ENCODE measurements at places on chromosomes 1 and 21. TPM values are rescaled to one million over a fixed set of nuclear protein-coding genes. Genes with fewer than 3 reads are reported as not detected.

Gene LAMC2
- 0.05 TPM for total RNA-seq

DNA sequence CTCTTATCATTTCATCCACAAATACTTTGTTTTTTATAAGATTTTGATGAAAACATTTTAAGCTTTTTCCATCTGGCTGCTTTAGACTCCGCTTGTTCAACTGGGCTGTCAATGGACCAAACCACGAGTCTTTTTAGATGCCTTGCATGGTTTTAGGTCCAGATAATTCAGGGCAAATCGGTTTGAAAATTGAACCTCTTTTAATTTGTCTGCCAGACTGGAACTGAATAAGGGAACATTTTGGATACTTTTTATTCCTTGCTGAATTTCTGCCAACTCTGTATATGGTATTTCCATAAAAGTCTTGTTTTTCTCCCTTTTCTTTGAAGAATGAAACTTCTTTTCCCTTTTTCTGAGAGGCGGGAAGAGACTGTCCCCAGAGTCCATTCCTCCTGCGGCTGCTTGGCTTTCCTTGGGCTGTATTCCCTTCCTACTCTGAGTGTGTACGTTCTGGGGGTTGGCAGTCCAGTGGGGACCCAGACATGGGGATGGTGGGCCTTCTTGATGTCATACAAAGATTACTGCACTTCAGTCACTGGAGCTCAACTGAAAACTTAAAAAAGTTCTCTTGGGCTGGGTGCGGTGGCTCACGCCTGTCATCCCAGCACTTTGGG lies 46.5 kb upstream of the CNN3 start:
- DNase-seq, result no peak

DNA sequence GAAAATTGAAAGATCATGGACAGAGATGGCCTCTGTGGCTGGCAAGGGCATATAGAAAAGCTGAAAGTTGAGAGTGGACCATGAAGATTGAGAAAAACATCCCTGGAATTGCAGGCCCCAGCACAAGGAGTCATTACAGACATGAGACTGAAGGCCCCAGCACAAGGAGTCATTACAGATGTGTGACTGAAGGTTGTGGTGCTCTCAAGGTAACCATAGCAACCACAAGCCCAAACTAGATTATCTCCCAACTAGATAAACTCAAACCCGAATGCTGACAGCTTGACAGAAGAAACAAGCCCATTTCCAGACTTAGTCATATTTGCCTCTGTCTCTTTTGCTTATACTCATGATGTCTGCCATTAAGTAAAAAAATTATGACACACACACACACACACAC lies 1252.1 kb upstream of the ADGRL4 start:
- no peak for DNase-seq

Gene ADAMTSL4
- total RNA-seq, result 0.15 TPM

GRCh38 chr21:46455575-46456385 lies 2.9 kb upstream of the DIP2A start:
- no peak for DNase-seq

DNA sequence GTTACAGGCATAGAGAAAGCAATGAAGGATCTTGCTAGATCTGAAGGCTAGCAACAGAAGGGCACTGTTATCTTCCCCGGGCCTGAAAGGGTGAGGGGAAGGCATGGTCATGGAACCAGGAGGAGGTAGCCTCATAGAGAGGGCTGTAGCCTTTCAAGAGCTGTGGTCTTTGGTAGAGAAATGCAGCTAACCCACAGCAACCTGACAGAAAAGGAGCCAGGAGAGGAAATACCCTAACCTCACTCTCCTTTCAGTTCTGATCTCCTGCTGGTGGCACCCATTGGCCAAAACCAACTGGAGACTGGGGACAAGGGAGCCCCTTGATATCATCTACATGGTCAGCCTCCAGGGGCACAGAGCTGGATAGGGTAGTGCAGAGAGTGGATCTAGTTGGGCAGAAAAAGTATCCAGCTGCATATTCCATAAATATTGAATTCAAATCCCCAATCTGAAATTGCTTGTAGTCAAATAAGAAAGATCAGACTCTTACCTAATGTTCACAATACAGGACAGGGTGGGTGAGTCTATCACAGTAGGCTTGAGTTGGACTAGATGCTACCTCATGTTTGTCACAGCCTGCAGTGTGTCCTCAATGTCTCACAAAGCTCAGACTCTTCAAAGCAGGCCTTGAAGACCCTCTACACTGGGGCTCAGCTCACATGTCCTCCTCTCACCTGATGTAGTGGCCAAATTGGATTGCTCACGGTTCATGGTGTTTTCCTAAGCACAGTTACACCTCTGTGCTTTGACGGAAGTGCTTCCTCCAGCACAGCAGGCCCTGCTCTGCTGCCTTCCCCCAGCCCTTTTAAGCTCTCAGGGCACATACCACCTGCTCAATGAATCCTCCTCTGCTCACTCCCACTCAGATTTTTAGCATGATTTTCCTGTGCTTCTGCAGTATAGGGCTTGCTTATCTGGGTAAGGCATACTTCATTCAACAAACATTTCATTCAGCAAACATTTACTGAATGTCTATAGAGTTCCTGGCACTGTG lies 74.1 kb upstream of the JUN start:
- DNase-seq, result peak; percentile 43

- DNase-seq, result no peak
Observed at GRCh38 chr1:101476541-101476940, 239.7 kb downstream of the S1PR1 start.

DNA sequence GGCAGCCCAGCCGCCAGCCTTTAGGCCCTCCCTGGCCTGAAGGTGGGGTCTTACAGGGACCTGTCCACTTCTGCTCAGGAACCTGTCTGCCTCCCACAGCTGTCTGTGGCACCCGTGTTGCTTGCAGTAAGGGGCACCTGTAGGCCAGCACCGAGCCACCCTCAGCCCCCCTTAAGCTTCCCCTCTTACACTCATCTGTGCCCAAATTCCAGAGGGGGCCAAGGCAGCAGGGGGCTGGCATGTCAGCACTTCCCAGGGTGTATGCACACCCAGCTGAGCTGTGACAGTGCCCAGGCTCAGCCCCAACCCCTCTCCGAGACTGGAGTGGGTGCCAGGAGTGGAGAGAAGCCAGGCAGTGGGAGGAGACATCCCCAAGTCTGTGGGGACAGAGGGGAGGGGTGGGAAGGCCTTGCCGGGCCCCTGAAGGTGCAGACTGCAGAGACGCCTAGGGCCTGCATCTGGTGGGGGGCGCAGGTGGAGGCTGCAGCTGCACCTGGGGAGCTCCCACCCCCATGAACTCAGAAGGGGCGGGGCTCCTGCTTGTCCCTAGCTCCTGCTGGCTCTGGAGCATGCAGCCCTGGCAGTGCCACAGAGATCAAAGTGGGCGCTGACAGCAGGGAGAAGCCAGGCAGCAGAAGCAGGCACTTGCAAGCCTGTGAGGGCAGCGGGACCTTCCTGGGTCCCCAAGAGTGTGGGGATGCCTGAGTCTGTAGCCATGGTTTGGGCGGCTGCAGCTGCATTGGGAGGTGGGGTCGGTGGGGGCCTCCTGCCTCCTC lies 5.4 kb upstream of the SLC2A7 start:
- no peak for DNase-seq

GRCh38 chr1:20508411-20508771 lies 440 bp upstream of the MUL1 start:
- DNase-seq, result no peak

- DNase-seq, result no peak
Observed at GRCh38 chr1:119866451-119866850, 29.9 kb downstream of the ADAM30 start.

Gene ADGRB2
- total RNA-seq, result 0.31 TPM

Gene GJC2
- total RNA-seq, result 0.62 TPM

GRCh38 chr1:70442490-70442889 lies 31.4 kb downstream of the CTH start:
- DNase-seq, result no peak

DNA sequence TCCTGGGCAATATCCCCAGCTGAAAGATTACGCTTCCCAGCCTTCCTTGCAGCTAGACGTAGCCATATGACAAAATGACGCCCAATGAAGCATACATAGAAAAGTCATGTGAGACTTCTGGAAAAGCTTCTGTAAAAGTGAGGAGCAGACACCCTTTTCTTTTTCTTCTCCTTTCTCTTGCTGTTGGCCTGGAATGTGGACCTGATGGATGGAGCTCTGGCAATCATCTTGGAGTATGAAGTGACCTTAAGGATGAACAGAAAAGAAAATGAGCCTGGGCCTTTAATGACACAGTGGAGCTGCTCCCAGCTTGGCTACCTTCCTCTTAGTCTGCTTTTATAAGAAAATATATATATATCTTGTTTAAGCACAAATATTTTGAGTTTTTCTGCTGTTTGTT lies 24.8 kb downstream of the BATF3 start:
- DNase-seq, result no peak

- DNase-seq, result no peak
Observed at GRCh38 chr1:230215031-230215430, 148.0 kb downstream of the GALNT2 start.

GRCh38 chr1:40076895-40077312 lies 20.1 kb downstream of the PPT1 start:
- no peak for DNase-seq

GRCh38 chr21:37478794-37479193 lies 112.2 kb downstream of the DYRK1A start:
- DNase-seq, result no peak

- DNase-seq, result no peak
Observed at GRCh38 chr1:19680644-19681043, 16.0 kb downstream of the HTR6 start.

Gene ADGRL4
- total RNA-seq, result not detected

- DNase-seq, result no peak
Observed at GRCh38 chr1:23566304-23566703, 7.0 kb upstream of the ID3 start.

Gene ENAH
- total RNA-seq, result not detected

Gene DR1
- 127 TPM for total RNA-seq

DNA sequence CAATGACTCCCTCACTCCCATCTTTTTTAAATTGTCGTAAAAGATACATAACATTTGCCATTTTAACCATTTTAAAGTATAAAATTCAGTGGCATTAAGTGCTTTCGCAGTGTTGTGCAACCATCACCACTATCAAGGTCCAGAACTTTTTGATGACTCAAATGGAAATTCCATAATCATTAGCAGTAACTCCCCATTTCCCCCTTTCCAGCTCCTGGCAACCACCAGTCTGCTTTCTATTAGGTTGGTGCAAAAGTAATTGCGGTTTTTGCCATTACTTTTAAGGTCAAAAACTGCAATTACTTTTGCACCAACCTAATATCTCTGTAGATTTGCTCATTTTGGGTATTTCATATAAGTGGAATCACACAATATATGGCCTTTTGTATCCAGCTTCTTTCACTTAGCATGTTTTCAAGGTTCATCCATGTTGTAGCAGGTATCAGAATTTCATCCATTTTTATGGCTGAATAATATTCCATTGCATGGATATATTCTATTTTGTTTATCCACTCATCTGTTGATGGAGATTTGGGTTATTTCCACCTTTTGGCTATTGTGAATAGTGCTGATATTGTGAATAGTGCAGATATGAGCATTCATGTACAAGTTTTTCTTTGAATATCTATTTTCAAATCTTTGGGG lies 159.7 kb downstream of the HIVEP3 start:
- DNase-seq, result no peak

- DNase-seq, result no peak
Observed at GRCh38 chr1:19640363-19641316, 3.5 kb upstream of the NBL1 start.

DNA sequence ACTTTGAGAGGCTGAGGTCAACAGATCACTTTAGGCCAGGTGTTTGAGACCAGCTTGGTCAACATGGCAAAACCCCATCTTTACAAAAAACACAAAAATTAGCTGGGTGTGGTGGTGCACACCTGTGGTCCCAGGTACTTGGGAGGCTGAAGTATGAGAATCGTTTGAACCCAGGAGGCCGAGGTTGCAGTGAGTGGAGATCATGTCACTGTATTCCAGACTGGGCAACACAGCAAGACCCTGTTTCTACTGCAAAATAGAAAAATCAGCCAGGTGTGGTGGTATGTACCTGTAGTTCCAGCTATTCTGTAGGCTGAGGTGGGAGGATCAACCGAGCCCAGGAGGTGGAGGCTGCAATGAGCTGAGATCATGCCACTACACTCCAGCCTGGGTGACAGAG lies 4.2 kb upstream of the INTS3 start:
- DNase-seq, result no peak

GRCh38 chr1:202110977-202111376 lies 11.7 kb upstream of the GPR37L1 start:
- no peak for DNase-seq

GRCh38 chr1:175841738-175842187 lies 98.4 kb upstream of the TNR start:
- no peak for DNase-seq

Gene SLC45A1
- total RNA-seq, result 0.44 TPM

DNA sequence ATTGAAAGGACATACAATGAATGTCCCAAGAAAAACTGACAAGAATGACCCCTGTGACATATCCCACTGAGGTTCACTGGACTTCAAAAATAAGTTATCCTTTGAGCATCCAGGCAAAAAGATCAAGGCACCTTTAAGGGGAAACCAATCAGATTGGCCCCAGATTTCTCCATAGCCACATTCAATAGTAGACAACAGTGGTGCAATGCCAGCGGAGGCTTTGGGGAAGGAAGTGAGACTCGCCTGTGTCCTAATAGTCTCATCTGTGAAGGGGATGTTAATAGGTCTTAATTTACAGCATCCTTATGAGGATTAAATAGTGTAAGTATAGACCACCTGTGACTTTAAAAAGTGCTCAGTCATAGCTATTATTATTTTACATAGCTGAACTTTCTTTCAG lies 21.5 kb downstream of the RPL5 start:
- no peak for DNase-seq

Gene GBP3
- total RNA-seq, result 39.2 TPM

DNA sequence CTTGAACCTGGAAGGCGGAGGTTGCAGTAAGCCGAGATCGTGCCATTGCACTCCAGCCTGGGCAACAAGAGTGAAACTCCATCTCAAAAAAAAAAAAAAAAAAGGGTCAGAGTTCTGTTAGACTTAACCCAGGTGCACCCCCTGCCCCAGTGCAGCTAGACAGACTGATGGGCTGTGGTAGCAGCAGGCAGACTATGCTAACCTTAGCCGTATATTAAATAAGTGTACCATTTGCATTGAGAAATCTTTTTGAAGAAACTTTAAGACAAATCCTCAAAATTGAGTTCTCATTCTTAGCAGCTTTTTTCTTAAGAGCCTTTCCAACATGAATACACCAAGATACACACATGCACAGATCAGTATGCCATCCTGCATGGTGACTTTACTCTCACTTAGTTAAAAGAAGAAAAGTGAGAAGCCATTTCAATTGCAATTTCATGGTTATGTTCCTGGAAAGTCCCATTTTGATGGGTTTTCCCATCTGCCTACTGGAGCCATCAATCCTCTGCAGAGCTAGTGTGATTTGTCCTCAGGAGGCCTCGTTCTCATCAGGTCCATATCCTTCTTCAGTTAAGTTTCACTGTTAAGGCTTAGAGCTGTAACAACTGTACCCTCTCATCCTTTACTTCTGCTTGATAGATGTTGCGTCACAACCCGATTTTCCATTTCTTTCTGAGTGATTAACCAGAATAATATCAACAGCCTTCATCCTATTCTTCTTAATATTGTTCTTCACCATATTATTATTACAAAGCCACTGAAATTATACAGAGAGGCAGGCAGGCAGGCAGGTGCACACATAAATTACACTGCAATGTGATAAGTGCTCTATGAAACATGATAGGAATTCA lies 7.3 kb downstream of the FCRLB start:
- no peak for DNase-seq

- peak; percentile 56 for DNase-seq
Observed at GRCh38 chr1:117754061-117754969, 148.5 kb downstream of the TENT5C start.
